ENCODE measurements at places on chromosomes 5 and 9.

GRCh38 chr9:7443541-7443940, 356.0 kb downstream of the DMAC1 start:
- no peak for DNase-seq

GRCh38 chr5:76376148-76376865, 26.8 kb upstream of the IQGAP2 start:
- no peak for DNase-seq

GRCh38 chr5:96176022-96176421, 214.4 kb upstream of the ELL2 start:
- no peak for DNase-seq

- no peak for DNase-seq
Observed at GRCh38 chr9:127452691-127453090, 1.4 kb downstream of the LRSAM1 start.

DNA sequence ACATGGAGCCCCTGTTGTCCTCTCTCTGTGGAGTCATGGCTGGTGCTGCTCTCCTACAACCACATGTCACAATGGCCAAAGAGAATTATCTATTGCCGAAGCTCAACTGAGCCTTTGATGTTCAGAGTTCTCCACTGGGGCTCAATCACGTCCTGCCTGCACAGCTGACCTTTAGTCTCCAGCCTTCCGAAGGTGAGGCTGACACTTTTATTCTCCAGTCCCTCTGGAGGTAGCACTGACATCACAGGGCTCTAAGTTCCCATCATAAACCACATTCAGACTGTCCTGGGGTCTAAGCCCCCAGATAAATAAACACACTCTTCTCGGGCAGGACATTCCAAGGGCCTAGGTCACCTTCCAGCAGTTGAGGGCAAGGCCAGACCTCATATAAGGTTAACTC, 23.4 kb downstream of the ADCY2 start:
- DNase-seq, result no peak

DNA sequence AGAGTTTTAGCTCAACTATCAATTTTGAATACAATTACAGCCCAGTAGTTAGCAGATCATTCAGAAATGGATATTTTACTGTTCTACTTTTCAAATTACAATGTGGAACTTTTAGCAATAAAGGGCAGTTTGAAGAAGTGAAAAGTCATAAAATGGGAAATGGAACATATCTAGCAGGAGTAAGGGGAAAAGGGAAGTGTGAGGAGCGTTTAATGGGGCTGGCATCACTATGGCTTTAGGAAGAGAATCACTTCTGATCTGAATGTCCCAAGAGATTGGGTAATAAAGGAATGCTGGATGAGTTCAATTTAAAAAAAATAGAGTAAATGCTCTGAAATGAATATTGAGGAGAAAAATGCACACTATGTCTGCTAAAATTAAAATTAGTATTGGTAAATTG, 77.4 kb downstream of the ATPSCKMT start:
- DNase-seq, result no peak

Data from omental fat pad (tissue), 4 donors.